ENCODE measurements at places on chromosomes 5 and 9. TPM values are rescaled to one million over a fixed set of nuclear protein-coding genes. Genes with fewer than 3 reads are reported as not detected.

GABRP gene
- not detected for polyA plus RNA-seq

WDR38 gene
- not detected for polyA plus RNA-seq

HMCN2 gene
- polyA plus RNA-seq, result not detected

NDUFS6 gene
- 83.7 TPM for polyA plus RNA-seq

LMX1B gene
- not detected for polyA plus RNA-seq

AJM1 gene
- 0.39 TPM for polyA plus RNA-seq
